Coronary artery (tissue), 2 donors: ENCODE measurements at places on chromosomes 2 and 18.

GRCh38 chr2:112001136-112001715 lies 53.8 kb upstream of the TMEM87B start:
- DNase-seq, result no peak

GRCh38 chr2:170500770-170501169 lies 214.4 kb upstream of the SP5 start:
- DNase-seq, result no peak

DNA sequence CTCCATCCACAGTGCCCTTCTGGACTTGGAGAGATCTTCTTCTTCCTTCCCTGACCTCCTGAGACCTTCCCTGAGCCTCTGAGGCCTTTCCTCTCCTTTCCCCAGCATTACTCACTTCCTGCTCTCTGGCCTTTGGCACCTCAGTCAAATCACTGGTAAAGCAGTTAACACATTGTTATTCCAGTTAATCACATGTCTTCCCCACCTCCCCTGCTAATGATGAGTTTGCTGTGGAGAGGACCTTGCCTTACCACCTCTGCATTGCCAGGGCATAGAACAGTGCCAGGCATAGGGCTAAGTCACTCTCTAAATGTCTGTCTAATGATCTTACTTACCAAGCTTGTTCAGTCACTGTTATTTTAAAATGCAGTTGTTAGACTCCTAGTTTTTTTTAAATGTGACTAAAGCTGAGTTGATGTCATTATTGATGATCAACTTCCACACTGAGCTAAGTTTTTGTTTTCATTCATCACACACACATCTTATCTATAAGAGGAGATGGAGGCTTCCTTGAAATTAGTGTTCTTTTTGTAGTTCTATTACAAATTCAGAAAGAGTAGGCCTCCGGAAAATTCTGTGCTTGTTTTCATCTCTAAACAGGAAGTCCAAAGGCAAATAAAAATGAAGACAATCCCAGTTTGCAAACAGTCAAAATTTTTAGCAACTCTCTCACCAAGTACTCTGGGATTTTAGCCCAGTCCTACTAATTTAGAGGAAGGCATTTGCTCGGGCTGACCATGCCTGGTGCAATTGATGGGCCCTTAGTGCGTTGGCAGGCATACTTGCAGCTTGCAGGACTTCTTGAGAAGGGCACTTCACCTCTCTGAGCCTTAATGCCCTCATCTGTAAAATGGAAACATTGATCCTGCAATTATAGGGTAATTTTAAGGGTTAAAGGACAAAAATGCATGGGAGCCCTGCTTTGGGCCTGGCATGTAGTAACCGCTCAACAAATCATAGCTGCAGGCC lies 113.7 kb upstream of the SPRED2 start:
- no peak for DNase-seq

- DNase-seq, result no peak
Measured at GRCh38 chr2:7625392-7626138, 708.4 kb downstream of the RNF144A start.

DNA sequence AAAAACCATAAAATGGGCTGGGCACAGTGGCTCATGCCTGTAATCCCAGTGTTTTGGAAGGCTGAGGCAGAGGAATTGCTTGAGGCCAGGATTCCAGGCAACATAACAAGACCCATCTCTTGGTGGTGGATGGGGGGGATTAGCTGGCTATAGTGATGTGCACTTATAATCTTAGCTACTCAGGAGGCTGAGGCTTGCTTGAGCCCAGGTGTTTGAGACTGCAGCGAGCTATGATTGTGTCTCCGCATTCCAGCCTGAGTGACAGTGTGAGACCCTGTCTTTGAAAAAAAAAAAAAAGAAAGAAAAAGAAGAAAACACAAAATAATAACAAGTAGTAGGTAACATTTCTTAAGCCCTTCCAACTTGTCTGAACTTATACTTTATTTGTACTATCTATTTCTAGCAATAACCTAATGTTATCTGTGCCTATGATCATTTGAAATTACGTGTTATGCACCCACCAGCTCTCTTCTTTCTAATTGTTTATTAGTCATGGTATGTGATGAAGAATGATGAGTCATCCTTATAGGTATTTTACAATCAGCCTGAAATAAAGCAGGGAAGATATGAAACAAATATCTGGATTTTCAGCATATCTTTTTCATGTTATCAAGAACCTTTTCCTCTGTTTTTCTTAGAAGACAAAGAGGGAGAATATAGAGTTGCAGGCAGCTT lies 129.3 kb upstream of the UNC80 start:
- DNase-seq, result no peak

DNA sequence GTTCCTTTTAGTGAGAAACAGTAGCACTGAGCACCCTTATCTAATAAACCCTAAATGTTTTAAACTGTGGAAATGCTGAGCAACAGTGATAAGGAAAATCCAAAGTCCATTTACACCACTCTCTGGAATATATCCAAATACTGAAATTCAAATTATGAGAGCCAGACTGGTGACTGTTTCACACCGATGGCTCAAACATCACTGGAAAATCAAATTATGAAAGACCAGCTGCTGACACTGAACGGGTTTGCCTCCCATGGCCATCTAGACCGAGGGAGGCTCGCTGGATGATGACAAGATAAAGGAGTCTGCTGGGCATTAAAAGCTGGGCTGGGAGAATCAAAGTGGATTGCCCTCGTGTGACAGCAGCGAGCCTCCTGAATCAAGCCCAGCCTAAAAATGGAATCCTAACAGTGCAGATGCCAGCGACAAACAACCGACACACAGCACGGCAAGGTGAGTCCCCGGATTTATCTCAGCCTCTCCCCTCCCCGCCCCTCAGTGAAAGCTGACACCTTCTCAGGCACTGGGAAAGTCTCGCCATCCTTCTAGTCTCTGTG lies 30.3 kb downstream of the SERPINE2 start:
- DNase-seq, result no peak

DNA sequence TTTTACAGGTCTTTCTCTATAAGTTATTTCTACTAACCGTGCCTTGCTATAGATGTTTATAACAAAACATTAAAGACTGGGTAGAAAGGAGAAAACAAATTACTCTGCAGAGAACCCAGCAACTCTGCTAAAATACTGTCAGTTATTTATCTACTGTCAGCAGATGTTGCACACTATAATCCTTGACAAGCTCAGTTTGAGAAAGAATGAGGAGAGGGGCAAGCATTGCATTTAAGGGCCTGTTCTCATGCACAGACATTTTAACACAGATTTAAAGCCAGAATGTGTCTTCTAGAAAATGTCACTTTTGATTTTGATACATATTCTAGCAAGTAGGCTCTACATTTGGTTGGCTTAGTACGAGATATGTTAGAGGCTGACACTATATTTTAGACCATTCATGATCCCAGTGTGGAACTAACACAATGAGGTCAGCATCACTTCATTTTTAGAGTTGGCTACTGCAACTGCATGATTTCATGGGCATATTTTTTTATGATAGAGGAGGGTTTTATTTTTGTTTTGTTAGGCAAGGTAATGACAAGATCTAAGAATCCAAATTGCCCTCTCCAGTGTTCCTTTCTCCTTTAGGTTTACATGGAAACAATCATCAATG lies 516.4 kb downstream of the ZEB2 start:
- no peak for DNase-seq

- DNase-seq, result no peak
Measured at GRCh38 chr2:112110966-112111365, 27.2 kb upstream of the FBLN7 start.

DNA sequence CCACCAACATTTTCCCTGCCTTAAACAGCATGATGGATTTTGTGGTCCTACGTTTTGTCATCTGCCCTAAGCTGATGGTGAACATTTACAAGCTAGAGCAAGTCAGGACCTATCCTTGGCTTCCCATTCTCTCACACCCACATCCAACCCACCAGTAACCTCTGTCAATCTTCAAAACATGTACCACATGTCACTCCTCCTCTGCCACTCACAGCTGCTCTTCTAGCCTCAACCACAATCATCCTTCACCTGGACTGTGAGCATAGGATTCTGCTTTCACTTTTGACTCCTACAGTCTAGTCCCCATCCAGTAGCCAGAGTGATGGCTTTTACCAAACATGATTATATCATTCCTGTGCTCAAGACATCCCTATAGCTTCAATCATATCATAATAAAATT lies 279.8 kb upstream of the DLGAP1 start:
- no peak for DNase-seq

- no peak for DNase-seq
Measured at GRCh38 chr18:74840492-74841167, 243.0 kb downstream of the ZNF407 start.

- DNase-seq, result no peak
Measured at GRCh38 chr2:143473820-143474219, 344.6 kb downstream of the ARHGAP15 start.

- DNase-seq, result no peak
Measured at GRCh38 chr2:241224018-241224850, 35.8 kb downstream of the ANO7 start.

- no peak for DNase-seq
Measured at GRCh38 chr2:194495046-194495445, 1162.0 kb upstream of the SLC39A10 start.

- no peak for DNase-seq
Measured at GRCh38 chr2:167048829-167049228, 160.5 kb downstream of the XIRP2 start.

GRCh38 chr2:64837116-64837731 lies 152.0 kb upstream of the SLC1A4 start:
- no peak for DNase-seq

GRCh38 chr18:9838144-9838877 lies 47.5 kb upstream of the TXNDC2 start:
- DNase-seq, result no peak

DNA sequence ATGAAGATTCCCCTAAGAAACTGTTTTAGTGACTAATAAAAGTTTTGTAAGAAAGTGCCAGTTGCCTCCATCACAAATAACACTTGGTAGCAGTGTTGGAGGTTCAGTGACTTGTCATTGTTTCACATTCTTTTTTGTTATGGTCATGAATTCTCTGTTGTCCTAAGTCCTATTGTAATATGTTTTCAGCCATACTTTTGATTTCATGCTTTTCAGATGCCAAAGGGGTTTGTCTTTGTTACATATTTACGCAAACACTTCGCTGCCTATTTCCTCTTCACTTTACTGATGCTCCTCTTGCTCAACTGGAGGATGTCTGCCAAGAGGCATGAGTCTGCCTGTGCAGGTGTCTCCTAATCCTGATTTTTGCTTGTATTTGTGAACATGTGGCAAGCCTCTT lies 66.6 kb downstream of the PHLPP1 start:
- DNase-seq, result no peak

DNA sequence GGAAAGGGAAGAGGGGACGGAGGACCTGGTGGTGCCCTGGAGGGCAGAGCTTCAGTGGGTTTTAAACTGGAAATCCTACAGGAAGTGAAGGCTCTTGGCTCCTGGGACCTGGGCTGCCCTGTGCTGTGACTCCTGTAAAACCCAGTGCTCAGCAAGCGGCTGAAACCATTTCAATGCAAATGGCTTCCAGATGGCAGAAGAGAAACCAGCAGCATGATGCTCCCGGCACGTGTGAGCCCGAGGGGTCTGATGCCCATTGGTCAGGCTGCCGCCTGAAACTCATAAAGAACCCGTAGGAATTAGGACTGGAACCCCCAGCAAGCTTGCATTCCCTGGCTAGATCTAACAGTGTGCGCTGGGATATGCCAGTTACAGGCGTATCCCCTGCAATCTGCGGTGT lies 109.2 kb upstream of the THOC1 start:
- DNase-seq, result no peak

DNA sequence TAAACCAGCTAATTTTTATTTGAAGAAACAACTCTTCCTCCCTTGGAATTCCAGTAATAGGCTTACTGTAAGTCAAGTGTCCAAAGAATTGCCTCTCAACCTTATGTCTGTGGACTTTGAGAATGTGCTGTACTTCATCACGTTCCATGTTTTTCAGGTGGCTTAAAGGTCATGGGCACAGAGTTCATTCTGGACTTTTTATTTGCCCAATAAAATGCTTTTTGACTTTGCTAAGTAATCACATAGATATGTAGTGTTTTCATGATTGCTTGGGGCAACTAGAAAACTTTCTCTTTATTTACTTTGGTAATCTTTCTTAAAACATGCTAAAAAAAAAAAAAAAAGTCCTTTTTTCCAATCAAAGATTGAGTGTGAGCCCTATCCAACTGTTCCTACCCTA lies 10.4 kb upstream of the DNAH7 start:
- DNase-seq, result no peak

GRCh38 chr18:77899972-77900754 lies 650.5 kb downstream of the GALR1 start:
- DNase-seq, result no peak

- DNase-seq, result no peak
Measured at GRCh38 chr2:150889141-150889540, 372.5 kb downstream of the RBM43 start.

DNA sequence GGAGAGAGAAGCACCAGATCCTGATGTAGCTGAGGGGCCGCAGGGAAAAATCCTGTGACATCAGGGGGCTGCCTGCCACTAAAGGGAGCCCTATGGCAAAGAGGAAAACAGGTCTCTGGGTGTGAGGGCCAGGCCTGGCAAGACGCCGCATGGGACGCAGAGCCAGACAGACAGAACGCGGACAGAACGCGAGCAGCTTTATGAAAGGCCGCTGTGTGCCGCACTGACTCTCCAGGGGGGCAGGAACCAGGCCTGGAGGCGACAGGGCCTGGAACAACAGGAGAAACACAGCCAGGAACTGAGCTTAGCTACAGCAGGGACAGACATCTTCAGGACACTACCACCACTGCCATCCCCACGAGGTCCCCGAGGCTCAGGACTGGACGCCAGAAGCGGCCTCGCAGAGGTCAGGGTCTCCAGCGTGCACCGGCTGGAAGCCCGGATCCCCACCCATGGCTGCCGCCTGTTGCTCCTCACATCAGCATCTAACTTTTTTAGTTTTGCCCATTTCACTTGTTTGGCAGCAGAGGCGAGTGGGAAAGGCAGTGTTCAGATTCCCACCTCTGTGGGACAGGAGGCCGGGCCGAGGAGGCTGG lies 131.6 kb downstream of the VAPA start:
- DNase-seq, result no peak

DNA sequence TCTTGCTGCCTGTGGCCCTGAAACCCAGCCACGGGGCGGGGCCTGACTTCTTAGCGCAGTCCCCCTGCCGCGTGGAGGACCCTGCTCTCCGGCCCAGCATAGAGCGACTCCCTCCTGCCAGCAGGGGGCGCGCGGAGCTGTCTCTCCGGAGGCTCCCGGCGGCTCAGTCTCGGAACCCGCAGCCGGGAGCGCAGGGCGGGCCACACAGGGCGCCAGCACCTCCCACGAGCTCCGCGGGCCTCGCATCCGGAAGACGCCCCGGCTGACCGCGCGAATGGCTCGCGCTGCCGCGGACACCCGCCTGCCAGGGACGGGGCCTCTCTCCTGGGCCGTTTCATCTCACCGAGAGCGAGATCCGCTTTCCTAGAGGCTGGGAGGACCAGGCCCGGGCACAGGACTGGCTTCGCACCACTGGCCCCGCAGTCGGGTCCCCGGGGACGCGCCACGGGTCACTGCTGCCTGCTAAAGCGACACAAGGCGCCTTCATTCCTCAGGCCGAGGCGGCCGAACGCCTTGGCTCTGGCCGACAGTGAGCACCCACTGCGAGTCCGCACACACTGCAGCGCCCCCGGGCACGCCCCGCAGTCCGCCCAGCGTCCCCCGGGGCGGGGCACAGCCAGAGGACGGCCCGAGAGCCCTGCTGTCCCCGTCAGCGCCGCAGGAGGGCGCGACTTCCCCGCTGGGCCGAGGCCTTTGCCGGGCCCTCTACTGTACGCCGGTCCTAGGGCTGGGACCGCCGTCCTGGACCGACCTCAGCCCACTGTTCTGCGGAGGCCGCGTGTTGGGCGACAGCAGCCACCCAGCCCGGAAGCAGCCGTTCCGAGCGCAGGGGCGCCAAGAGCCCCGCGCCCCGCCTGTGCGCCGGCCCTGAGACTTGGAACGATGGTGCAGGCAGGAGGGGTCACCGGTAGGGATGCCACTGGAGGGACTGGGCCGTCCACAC lies 39.0 kb upstream of the ARHGEF4 start:
- DNase-seq, result peak; percentile 91

GRCh38 chr2:108933691-108934117 lies 55.3 kb downstream of the EDAR start:
- DNase-seq, result no peak
